ENCODE measurements at places on chromosomes 7 and 10.
A peak's percentile ranks its signal among the peaks of the same experiment; 100 is the strongest.

- DNase-seq = no peak
Observed at GRCh38 chr10:42937649-42938180, 139.2 kb upstream of the RET start.

DNA sequence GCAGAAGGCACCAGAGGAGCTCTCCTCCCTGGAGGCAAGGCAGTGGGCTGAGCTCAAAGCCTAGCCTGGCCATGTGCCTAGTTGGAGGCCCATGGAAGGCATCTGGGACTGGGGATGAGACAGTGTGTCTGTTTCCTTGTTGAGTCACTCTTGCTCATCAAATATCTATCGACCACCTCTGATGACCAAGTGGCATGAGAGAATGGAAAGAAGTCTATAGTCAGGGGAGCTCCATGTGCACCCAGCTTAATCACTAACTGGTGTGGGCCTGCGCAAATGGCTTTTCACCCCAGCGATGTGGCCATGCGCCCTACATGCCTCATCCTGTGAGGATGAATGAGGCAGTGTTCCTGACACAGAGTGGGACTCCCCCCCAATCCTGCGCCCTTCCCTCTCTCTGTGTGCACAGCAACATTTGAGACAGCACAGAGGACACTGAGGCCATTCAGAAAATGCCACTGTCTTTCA, 229.9 kb downstream of the RPS24 start:
- no peak for DNase-seq

- DNase-seq = peak; percentile 46
Observed at GRCh38 chr10:128300290-128300824, 174.1 kb upstream of the MKI67 start.

- DNase-seq = peak; percentile 16
Observed at GRCh38 chr7:151674161-151674920, 154.6 kb upstream of the RHEB start.

DNA sequence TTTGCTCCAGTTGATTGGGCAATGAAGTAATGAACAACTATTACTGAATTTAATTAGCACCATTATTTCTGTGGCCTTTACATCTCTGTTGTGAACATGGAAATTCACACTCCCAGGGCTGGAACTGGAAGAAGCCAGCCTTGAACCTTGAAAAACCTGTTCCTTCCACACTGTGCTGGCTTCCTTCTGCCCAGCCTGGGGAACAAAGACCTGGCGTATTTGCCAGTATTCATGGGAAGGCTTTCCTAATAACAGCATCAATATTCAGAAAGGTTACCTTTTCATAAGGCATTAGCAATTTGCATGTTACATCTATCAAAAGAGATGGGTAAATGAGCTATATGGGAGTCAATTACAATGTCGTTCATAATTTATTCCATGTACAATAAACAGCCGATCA, 1.3 kb downstream of the C10orf90 start:
- no peak for DNase-seq

- DNase-seq = no peak
Observed at GRCh38 chr10:51145375-51145774, 71.1 kb downstream of the PRKG1 start.

GRCh38 chr7:76310102-76310957, 7.9 kb downstream of the HSPB1 start:
- peak; percentile 84 for DNase-seq

DNA sequence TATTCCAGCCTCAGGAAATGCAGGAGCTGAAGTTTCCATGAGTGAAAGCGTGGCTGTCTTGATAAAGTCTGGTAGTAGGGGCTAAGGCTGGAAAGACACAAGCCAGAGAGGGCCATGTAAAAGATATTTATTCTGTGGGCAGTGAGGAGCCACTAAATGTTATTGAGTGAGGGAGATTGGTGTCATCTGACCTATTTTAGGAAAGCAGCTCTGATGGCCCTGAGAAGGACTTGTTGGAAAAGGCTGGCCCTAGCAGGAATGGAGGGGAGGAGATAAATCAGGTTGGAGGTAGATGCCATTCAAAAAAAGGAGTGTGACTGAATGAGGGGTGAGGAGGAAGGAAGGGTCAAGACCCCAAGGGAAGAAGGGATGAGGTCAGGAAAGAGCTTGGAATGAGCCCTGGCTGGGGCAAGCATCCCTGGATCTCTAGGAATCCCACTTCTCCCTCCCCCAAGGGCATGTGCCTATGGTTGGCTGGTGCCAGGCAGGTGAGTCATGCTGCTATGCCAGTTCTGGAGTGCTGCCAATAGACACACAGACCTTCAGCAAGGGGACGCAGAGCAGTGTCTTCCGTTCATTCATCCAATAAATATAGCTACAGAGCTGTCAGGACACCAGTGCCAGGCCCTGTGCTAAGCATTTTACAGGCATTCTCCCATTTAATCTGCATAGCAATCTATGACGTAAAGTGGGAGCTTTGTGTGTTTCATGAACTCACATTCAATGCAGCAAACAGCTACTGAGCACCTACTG, 2.0 kb downstream of the ANKRD2 start:
- peak; percentile 56 for DNase-seq

DNA sequence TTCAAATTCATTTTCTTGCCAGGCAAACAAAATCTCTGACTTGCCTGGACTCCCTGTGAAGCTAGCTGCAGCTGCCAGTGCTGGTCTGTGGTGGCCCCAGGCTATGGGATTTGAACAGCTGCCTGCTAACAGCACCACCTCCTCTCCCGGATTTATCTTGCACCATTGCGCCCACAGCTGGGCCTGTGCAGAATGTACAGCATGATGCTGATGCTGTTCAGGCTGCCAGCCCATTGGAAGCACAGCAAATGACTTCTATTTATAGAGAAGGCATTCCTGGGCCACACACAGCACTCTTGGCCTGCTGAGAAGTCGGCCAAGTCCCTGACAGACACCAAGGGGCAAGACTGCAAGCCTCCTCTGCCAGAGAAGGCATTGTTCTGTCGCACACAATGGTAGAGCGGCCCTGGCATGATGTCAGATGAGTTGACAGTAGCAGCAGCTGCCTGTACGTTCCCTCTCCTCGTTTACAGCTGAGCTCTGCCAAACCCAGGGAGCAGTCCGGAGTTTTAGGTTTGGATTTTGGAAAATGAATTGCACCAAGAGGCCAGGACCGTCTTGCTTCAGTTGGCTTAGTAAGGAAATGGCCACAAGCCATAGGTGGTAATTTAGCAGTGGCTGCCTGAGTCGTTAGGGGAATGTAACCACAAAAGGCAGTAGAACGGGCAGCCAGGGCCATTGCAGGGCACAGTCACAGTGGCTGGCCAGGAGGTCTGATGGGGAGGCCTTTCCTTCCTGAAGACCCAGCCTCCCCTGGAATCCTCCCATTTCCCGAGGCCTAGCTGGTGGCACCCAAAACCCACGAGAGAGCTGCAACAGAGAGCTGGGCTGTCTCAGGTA, 38.5 kb downstream of the MTURN start:
- no peak for DNase-seq

- DNase-seq = no peak
Observed at GRCh38 chr7:17233603-17234002, 64.8 kb upstream of the AHR start.

GRCh38 chr10:126525326-126525725, 137.0 kb upstream of the ADAM12 start:
- DNase-seq = no peak

DNA sequence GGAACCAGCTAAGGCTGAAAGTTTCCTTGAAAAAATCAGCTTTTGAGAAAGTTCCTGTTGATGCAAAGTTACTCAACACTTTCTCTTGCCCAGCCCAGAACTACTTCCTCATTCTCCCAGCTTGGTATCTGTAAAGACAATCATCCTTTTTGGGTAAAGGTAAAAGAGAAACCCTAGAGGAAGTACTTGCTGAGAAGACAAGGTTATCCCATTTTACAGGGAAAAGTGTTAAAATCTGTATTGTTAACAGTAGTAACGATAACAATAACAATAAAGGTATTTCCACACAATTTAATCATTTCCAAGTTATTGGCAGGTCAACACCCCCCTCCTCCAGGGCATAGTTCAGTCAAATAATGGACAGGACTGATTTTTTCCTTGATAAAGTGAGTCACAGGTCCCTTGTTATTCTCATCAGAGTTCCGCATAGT, 2.4 kb downstream of the ALOX5 start:
- DNase-seq = no peak

DNA sequence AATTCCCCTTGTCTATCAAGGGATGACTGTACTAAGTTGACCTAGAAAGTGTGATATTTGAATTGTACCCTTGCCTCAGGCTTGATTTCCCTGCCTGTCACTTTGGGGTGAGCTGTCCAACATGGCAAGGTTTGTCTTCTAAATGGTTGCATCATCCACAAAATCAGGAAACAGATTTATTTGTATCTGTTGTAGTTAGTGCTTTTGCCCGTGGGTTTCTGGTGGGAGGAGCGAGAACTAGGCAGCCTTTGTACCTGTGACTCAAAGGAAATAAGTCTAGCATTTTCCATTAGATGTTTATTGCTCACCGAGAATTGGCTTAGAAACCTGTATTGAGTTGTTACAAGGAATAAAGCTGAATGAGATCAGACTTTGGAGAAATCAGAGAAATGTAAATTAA, 650.8 kb downstream of the LRMDA start:
- DNase-seq = no peak

GRCh38 chr7:141374425-141374824, 176.8 kb upstream of the AGK start:
- DNase-seq = no peak

DNA sequence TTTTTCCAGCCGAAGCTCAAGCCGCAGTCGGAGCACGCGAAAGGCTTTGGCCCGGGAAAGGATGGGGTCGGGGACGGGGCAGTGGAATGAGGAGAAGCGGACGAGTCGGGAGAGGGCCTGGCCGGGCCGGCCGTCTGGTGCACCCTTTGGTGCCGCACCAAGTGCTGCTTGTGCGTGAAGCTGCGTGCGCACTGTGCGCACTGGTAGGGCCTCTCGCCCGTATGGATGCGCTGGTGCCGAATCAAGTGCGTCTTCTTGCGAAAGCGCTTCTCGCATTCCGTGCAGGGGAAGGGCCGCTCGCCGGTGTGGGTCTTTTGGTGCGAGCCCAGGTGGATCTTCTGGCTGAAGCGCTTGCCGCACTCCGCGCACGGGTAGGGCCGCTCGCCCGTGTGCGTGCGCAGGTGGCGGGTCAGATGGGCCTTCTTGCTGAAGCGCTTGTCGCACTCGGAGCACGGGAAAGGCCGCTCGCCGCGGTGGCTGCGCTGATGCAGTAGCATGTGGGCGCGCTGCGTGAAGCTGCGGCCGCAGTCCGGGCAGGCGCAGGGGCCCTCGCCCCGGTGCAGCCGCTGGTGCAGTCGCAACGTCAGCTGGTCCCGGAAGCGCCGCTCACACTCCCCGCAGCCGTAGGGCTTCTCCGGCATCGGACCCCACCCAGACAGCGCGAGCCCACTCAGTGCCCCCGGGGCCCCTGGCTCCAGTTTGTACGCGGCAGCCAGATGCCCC, 7.8 kb downstream of the ZNF467 start:
- no peak for DNase-seq

DNA sequence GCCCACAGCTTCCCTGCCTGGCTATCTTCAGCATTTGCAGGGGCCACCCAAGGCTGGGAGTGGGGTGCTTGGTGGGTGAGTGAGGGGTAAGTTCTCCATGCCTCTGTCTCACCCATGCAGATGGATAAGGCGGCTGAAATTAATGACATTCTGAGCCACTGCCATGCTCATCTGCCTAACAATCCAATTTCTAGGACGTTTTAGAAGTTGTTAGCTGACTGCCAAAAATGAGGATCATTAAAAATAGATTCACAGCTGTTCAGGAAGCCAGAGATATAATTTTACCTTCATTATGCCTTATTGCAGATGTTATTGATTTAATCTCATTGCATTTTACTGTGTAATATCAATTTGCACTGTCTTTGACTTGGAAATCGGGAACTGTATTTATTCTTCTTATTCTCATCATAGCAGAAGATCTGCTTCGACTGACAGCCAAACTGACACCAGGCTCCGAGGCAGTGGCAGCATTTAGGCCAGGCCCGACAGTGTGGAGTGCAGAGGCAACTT, 334.4 kb upstream of the NPVF start:
- no peak for DNase-seq

GRCh38 chr7:158098125-158099030, 489.2 kb downstream of the PTPRN2 start:
- no peak for DNase-seq

DNA sequence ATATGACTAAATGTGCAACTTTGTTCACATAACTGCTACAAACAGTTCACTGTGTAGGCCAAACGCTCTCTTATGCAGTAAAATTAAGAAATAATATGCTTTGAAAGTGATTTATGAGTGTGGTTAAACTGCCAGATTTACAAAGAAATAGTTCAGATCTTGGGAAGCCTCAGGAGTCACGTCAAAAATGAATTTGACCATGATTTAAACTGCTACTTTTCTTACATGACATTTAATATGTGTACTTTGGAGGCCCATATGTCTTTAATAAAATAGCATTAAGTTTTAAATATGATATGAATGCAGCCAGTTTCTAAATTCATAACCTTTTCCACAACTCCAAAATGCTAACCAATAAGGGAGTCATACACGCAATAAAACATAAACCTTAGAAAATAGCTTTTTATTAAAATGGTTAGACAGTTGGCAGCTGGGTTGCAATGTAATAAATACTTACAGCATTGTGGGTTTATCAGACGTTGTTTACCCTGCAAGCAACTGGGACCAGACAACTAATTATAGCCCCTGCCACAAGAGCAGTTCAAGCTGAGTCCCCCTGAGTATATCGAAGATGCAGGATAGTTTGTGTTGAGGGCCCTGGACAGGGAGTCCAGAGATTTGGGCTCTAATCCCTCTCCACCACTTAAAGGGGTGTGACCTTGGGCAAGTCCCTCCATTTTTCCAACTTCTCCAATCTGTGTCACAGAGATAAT, 640.4 kb downstream of the LRMDA start:
- DNase-seq = no peak

DNA sequence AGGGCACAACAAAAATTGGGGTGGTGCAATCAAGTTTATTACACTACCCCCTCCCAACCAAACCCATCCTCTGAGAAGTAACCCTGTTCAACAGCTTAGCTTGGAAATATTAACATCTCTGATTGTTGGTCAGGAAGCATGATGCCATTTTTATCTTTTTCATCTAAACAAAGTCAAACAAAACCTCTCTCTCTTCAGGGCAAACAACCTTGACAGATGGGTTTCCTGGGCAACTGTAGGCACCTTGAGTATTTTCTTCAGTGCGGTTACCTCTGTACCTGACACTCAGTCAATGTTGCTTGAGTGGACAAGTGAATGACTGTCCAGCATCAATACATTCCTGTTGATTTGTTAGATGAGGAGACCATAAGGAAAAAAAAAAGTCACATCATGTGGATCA, 183.6 kb downstream of the NRP1 start:
- DNase-seq = no peak

GRCh38 chr10:93751832-93752231, 5.9 kb upstream of the LGI1 start:
- no peak for DNase-seq
